ENCODE measurements at places on chromosomes 4 and X. TPM values are rescaled to one million over a fixed set of nuclear protein-coding genes. Genes with fewer than 3 reads are reported as not detected.
A peak's percentile ranks its signal among the peaks of the same experiment; 100 is the strongest.

- H3K4me1 ChIP-seq, result no peaks in the 10 kb centered on the region
- H3K4me3 ChIP-seq, result no peak overlapping the region
- no peaks in the 10 kb centered on the region for H3K27me3 ChIP-seq
- no peaks in the 10 kb centered on the region for H3K36me3 ChIP-seq
- no peak for DNase-seq
- H3K27ac ChIP-seq, result no peak overlapping the region
Measured at GRCh38 chr4:41665636-41666207, 82.8 kb downstream of the PHOX2B start.

The YY2 gene
- total RNA-seq, result 1.8 TPM

The MAMLD1 gene
- total RNA-seq, result 0.53 TPM

The EPHA5 gene
- not detected for total RNA-seq

GRCh38 chrX:118373538-118373937, 27.6 kb downstream of the WDR44 start:
- H3K27ac ChIP-seq, result no peak overlapping the region
- no peak for DNase-seq
- peaks cover 6% of the 10 kb centered on the region for H3K36me3 ChIP-seq
- no peaks in the 10 kb centered on the region for H3K27me3 ChIP-seq
- no peaks in the 10 kb centered on the region for H3K4me1 ChIP-seq

The UGT2A2 gene
- not detected for total RNA-seq

DNA sequence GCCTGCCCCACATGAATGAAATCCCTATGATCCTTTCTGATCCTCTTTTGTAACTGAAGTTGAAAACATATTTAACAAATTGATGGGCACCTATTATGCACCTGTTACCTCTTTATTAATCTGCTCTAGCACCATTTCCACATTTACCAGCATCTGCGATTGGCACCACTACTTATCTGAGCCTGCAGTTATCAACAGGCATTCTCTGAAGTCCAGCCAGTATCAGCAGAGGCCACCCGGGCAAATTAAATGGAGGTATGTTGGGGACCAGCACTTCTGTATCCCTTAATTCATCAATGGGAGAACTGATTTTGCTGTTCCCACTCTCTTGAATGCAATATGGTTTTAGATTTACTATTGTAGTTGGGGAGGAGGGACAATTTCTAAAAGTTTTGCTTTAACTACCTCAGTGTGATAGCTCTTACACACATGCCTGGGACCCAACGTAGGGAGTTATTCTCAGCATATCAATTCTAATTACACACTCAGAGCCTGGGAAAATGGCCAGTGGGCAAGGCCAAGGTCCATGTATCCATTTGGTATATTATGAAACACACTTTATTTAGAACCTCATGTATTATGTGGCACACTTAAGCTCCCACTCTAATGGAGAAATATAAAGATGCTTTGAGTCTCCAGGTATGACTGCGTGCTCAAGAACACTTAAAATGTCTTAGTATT, 1927.1 kb upstream of the PCDH7 start:
- H3K27me3 ChIP-seq, result no peaks in the 10 kb centered on the region
- DNase-seq, result no peak
- no peak overlapping the region for H3K27ac ChIP-seq
- no peaks in the 10 kb centered on the region for H3K36me3 ChIP-seq
- no peaks in the 10 kb centered on the region for H3K4me1 ChIP-seq

The GPR34 gene
- not detected for total RNA-seq

DNA sequence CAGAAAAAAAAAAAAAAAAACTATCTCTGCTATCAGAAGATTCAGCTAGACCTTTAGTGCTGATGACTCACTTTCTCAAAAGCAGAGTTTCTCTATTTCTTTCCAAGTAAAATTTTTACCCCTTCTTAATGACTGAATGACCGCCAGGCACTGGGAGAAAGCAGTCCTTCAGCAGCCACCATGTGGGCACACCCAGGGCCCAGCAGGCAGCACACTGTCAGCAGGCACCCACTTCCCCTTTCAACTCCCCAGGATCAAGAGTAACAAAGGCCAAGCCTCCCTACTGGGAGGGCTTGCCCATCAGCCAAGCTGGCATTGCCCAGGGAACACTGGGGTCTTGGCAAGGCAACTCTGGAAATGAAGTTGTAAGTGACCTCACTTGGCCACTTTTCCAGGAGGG, 201.9 kb upstream of the MAMLD1 start:
- H3K4me1 ChIP-seq, result no peaks in the 10 kb centered on the region
- no peak for DNase-seq
- H3K4me3 ChIP-seq, result no peak overlapping the region
- no peak overlapping the region for H3K27ac ChIP-seq

GRCh38 chr4:158875026-158875425, 106.2 kb downstream of the FNIP2 start:
- H3K27ac ChIP-seq, result no peak overlapping the region
- H3K27me3 ChIP-seq, result no peaks in the 10 kb centered on the region
- peaks cover 3% of the 10 kb centered on the region for H3K4me1 ChIP-seq
- H3K4me3 ChIP-seq, result no peak overlapping the region
- H3K36me3 ChIP-seq, result peaks cover 9% of the 10 kb centered on the region
- DNase-seq, result no peak

The FABP2 gene
- total RNA-seq, result not detected

GRCh38 chr4:71559957-71560571, 221.2 kb downstream of the SLC4A4 start:
- H3K4me3 ChIP-seq, result no peak overlapping the region
- no peak overlapping the region for H3K27ac ChIP-seq
- no peak for DNase-seq
- no peaks in the 10 kb centered on the region for H3K36me3 ChIP-seq
- no peaks in the 10 kb centered on the region for H3K27me3 ChIP-seq
- H3K4me1 ChIP-seq, result no peaks in the 10 kb centered on the region

The NDNF gene
- 0.17 TPM for total RNA-seq

- no peak overlapping the region for H3K4me3 ChIP-seq
- no peaks in the 10 kb centered on the region for H3K27me3 ChIP-seq
- H3K36me3 ChIP-seq, result no peaks in the 10 kb centered on the region
- H3K27ac ChIP-seq, result no peak overlapping the region
- H3K4me1 ChIP-seq, result no peaks in the 10 kb centered on the region
- no peak for DNase-seq
Measured at GRCh38 chrX:123779908-123780396, 47.1 kb upstream of the THOC2 start.

- H3K4me1 ChIP-seq, result no peaks in the 10 kb centered on the region
- no peak overlapping the region for H3K27ac ChIP-seq
- no peaks in the 10 kb centered on the region for H3K36me3 ChIP-seq
- peaks cover 68% of the 10 kb centered on the region for H3K27me3 ChIP-seq
- DNase-seq, result no peak
Measured at GRCh38 chr4:173538148-173538908, 8.3 kb upstream of the HAND2 start.

DNA sequence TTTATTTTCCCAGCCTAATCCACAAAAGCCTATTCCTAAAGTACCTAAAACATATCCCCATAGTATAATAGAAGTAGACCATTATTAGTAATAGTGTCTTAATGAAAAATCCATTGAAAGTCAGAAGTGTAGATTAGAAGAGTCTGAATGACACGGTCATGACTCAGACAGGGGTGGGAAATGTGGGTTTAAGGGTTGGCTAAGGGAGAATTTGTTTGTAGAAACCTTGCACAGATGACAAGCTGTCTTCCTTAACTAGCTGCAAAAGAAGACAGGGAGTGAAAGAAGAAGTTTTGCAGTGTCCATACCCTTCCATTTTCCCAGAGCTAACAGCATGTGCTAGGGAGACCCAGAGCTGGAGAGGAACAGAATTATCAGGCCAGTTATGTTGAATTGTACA, 242.7 kb upstream of the ETNPPL start:
- H3K36me3 ChIP-seq, result no peaks in the 10 kb centered on the region
- no peak overlapping the region for H3K27ac ChIP-seq
- no peak overlapping the region for H3K4me3 ChIP-seq
- H3K27me3 ChIP-seq, result no peaks in the 10 kb centered on the region
- DNase-seq, result no peak
- H3K4me1 ChIP-seq, result peaks cover 4% of the 10 kb centered on the region

The MTTP gene
- total RNA-seq, result 0.64 TPM

The TMEM31 gene
- total RNA-seq, result 0.55 TPM

- H3K4me1 ChIP-seq, result no peaks in the 10 kb centered on the region
- DNase-seq, result peak; percentile 63
- H3K27me3 ChIP-seq, result no peaks in the 10 kb centered on the region
- H3K36me3 ChIP-seq, result peaks cover 34% of the 10 kb centered on the region
- peak overlapping the region; percentile 85 for H3K4me3 ChIP-seq
- no peak overlapping the region for H3K27ac ChIP-seq
Measured at GRCh38 chr4:122152711-122153226, 638 bp downstream of the BLTP1 start.

GRCh38 chr4:86593688-86594558, at the start of gene PTPN13:
TSS of gene PTPN13 (plus strand) at chr4:86594315. CDS start at chr4:86635257, 40,942 bp downstream.
- H3K36me3 ChIP-seq, result no peaks in the 10 kb centered on the region
- peak; percentile 100 for DNase-seq
- no peaks in the 10 kb centered on the region for H3K27me3 ChIP-seq

All from H9 (cell line).